Stimulated activated CD8-positive, alpha-beta memory T cell treated with anti-CD3 and anti-CD28 coated beads, Interleukin-2, amount 100 ng/mL, for 1 hour (primary cell): ENCODE measurements at places on chromosomes 13 and 19.
A peak's percentile ranks its signal among the peaks of the same experiment; 100 is the strongest.

DNA sequence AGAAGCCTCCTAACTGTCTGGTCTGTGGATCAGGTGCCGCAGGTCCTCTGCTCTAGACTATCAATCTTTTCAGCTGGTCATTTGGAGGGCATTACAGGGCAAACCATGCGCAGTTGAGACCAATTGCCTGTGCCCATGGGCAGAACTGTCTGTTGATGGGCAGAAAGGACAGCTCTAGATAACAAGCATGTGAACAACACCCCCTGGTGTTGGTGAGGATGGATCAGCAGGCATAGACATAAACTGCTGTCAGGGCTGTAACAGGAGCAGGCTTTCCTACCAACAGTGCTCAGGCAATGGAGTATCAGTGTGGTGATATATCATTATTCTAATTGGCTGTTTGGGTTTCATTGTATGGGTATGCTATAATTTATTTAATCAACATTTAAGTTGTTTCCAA, 104.7 kb upstream of the KL start:
- DNase-seq, result no peak

DNA sequence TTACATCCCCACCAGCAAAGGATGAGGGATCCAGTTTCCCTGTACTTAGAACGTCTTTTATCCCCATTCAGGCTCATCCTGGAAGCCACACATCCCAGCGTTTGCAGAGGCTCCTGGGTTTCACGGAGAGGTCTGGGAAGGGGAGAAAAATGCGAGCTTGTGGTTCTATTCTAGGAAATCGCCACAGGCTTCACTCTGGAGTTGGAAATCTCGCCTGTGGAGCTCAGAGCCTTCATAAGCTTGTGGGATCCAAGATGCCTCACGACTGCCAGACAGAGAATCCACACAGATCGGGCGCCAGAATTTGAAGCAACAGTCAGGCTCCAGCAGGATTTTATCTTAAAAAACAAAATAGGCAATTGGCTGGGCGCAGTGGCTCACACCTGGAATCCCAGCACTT, 157.9 kb downstream of the PTPRS start:
- no peak for DNase-seq

DNA sequence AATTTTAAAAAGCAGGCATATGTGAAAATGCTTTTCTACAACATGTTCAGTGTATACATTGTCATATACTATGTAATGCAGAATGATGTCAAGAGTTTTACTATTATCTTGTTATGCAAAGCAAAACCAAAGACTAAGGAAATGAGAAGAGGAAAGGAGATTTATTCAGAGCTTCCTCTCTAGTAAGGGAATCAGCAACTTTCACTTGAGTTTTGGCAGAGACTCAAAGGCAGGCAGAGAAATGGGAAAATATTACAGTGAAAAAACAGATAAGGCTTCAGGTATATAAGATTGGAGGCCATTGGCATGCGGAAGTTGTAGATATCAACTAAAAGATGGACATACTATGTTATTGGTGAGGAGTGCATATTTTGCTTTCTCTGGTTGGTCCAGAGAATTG, 512.0 kb upstream of the PCDH20 start:
- DNase-seq, result no peak

- no peak for DNase-seq
Observed at GRCh38 chr13:75391432-75392100, 90.4 kb downstream of the TBC1D4 start.

DNA sequence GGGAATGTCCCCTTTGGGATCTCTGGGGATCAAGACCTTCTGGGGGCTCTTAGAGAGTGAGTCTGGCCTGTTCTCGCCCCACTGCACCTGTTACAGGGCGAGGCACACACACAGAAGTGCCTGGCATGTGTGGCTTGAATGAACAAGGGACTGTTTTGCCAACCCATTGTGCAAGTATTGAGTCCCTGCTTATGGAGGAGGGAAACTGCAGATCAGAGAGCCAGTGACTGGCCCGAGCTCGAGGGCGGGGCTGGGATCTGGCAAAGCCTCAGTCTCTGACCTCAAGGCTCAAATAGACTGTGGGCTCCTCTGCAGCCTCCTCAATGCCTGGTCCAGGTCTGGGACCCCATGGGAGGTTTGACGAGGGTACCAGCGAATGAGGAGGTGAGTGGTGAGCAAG, 5.5 kb downstream of the RAVER1 start:
- DNase-seq, result no peak

DNA sequence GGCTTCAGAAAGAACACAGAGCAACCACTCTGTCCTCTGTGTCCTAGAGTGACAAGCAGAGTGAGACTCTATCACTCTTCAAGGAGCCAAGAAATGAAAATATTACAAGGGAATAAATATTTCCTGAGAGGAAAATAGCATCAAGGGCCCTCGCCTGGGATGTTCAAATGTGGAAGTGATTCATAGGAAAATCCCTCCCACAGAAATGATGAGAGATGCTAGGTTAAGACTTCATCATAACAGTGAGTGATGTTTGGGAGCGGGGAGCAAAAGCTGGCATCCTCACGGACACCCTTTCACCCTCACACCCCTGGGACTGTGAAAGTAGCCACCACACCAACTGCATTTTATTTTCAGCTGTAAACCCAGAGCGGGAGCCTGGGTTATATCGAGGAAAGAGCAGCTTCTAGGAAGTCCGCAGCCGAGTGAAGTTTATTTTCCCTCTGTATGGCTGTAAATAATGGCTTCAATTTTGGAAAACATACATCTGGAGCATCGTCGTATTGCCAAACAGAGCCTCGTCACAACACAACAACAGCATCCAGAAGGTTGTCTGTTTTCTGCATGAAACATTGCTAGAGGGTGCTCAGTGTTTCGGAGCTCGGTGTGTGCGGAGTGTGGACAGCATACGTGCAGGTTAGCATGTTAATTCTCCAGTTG, 54.8 kb downstream of the DLEU7 start:
- no peak for DNase-seq

DNA sequence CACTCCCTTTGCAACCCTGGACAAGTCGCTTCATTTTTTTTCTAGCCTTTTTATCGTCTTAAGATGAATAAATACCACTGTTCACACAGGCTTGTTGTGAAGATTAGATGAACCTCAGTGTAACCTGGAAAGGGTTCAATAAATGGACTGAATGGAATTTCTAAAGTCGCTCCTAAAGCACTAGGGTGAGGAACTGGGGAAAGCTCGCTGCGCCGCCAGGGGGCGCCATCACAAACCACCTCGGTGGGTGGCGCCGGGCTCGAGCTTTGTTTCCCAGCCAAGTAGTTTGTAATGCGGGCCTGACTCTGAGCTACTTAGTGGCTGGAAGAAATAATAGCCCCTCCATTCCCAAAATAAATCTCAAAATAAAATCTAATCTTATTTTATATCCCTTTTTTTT, 2.2 kb upstream of the CEACAM6 start:
- peak; percentile 34 for DNase-seq

GRCh38 chr19:15235781-15236180, 3.5 kb upstream of the EPHX3 start:
- DNase-seq, result no peak
